ENCODE measurements at places on chromosomes 5 and 9.

DNA sequence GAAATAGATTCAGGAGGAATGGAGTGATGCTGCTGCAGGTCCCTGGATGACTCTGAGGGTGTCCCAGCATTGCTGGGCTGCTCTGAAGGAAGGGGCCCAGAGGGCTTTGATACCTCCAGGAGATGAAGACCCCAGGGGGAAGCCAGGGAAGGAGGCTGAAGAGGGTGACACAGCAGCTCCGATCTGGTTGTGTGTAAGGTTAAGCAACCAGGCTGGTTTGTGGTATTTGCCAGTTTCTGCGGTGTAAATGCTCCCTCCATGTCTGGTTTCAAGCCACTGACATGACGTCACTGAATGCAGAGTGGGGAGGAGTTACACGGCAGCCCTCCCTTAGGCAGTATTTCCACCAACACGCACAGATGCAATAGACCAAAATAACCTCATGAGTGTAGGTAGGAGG lies 40.0 kb upstream of the ORM1 start:
- DNase-seq = no peak

DNA sequence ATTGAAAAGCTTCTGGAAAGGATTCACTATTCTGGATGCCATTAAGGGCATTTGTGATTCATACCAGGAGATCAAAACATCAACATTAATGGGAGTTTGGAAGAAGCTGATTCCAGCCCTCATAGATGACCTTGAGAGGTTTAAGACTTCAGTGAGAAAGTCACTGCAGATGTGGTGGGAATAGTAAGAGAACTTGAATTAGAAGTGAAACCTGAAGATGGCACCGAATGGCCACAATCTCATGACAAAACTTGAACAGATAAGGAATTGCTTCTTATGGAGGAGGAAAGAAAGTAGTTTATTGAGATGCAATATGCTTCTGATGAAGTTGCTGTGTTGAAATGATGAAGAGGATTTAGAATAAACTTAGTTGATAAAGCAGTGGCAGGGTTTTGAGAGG lies 254.6 kb upstream of the SLC24A2 start:
- no peak for DNase-seq

DNA sequence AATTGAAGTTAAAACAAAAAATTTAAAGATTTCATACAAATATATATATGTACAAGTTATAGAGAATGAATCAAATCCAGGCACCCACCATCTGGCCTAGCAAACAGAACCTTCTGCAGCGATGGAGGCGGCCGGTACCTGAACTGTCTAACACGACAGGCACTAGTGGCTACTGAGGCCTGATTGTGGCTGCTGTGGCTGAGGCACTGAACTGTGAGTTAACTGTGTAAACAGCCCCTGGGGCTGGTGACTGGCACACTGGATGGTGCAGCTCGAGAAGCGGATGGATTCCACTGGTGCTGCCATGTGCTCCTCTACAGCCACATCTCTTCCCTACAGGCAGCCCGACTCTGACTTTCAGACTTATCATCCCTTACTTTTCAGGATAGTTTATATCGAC lies 82.4 kb downstream of the RAPGEF1 start:
- no peak for DNase-seq

GRCh38 chr5:65326922-65327321 lies 154.8 kb downstream of the ADAMTS6 start:
- DNase-seq = no peak

DNA sequence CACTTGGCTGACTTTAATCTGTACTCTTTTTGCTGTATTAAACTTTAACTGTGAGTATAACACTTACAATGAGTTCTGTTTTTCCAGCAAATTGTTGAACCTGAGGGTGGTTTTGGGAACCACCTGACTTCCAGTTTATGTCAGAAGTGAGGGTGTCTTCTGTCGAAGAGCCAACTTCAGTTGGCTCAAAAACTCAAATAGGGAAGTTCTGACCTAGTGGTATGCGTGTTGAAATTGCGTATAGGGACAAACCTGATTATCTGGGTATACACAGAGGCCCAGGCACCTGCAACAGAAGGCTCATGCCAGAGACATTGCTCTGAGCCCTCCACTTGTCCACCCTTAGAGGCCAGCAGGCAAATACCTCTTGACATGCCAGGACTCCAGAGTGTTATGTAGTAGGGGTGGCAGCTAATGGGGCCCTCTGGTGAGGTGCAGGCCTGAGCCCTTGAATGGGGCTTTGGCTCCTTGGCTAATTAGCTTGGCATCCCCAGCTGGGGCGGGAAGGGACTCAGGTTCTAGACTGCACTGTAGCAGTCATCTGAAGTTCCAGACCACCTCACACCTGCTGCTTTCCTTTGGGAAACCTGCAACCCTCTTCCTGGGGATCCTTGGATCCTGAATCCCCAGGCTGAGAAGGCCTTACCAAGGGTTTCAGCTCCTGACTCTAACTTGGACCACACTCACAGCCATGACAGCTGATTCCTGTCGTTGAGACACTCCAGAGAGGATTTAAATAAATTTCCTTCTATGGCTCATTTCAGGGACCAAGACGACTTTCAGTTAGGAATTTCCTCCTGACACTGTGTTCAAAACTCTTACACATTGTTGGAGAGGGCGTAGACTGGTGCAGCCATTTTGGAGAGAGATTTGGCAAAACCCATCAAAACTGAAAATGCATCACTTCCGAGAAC lies 189.6 kb downstream of the HSPA4 start:
- no peak for DNase-seq

- no peak for DNase-seq
Measured at GRCh38 chr9:12060811-12061210, 632.4 kb upstream of the TYRP1 start.

GRCh38 chr9:104326912-104327311 lies 177.2 kb upstream of the OR13F1 start:
- no peak for DNase-seq

DNA sequence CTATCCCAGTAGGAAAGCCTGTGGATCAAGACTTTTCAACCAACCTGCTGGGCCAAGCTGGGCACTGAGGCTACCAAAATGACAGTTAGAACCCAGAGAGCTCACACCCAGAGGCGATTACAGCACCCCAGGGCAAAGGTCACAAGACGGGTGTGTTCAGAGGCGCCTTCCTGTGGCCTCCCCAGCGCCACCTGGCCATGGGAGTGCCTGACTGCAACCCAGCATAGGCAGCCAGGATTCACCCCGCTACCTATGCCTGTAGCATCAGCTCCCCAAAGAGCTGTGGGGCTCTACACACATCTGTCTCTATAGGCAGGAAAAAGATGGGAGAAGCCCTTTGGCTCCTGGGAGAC lies 33.5 kb downstream of the PDGFRB start:
- peak; percentile 80 for DNase-seq

DNA sequence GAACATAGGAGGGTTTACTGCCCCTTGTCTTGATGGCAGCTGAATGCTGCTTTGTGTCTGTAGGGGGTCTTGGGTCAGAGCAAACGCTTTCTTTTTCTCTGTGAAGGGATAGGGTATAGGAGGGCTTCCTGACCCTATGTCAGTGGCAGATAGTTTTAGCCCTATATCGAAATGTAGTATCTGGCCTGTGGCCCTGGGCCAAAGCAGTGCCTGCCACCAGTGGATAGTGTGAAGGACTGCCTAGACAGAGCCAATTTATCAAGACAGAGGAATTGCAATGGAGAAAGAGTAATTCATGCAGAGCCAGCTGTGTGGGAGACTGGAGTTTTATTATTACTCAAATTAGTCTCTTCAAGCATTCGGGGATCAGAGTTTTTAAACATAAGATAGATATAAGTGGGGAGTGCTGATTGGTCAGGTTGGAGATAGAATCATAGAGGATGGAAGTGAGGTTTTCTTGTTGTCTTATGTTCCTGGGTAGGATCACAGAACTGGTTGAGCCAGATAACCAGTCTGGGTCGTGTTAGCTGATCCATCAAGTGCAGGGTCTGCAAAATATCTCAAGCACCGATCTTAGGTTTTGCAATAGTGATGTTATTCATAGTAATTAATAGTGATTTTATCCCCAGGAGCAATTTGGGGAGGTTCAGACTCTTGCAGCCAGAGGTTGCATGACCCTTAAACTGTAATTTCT lies 178.5 kb downstream of the GDNF start:
- no peak for DNase-seq

GRCh38 chr9:73780916-73781315 lies 629.3 kb downstream of the ANXA1 start:
- DNase-seq = no peak

GRCh38 chr9:110069326-110070248 lies 138.4 kb downstream of the C9orf152 start:
- DNase-seq = no peak

DNA sequence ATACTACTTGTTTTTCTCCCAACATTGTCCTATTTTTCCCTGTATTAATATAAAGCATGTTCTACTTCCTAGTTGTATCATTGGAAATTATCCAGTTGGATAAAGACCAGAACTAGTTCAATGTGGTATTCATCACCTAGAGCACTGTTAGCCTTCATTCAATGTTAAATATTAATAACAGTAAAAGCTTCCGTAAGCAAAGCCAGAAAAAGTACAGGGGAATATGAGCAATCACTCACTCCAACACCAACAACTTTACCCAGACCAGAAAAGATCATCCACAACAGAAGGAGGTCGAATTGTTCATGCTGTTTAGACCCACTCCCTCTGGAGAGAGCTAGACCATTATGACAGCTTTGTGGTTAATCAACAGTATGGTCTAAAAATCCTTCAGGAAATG lies 728.4 kb downstream of the MAT2B start:
- DNase-seq = no peak

DNA sequence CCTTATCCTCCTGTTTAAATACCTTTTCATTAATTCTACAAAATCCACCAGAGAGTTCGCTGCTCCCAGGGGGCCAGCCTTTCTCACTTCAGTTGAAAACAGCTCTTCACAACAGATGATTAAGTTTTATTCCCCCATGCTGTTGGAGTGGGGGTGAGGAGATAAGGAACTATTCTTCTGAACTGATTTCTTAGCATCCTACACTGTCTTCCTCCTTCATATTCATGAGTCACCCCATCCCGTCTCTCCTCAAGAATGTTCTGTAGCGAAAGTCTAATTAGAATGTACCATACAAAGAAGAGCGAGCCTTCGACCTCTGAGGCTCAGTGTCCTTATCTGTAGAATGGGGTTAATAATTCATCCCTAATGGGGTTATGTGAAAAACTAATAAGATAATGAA lies 138.0 kb downstream of the PIK3R1 start:
- DNase-seq = no peak

GRCh38 chr5:59557572-59557971 lies 336.0 kb downstream of the PDE4D start:
- no peak for DNase-seq

GRCh38 chr5:126015235-126016181 lies 407.7 kb upstream of the GRAMD2B start:
- no peak for DNase-seq

- DNase-seq = peak; percentile 70
Measured at GRCh38 chr5:78518365-78519197, 130.0 kb downstream of the LHFPL2 start.

GRCh38 chr5:141876628-141877355 lies 1.4 kb downstream of the PCDH1 start:
- DNase-seq = no peak

- peak; percentile 57 for DNase-seq
Measured at GRCh38 chr5:123285122-123286023, 137.8 kb downstream of the CEP120 start.

GRCh38 chr9:128929560-128929959 lies 8.8 kb downstream of the PHYHD1 start:
- no peak for DNase-seq

DNA sequence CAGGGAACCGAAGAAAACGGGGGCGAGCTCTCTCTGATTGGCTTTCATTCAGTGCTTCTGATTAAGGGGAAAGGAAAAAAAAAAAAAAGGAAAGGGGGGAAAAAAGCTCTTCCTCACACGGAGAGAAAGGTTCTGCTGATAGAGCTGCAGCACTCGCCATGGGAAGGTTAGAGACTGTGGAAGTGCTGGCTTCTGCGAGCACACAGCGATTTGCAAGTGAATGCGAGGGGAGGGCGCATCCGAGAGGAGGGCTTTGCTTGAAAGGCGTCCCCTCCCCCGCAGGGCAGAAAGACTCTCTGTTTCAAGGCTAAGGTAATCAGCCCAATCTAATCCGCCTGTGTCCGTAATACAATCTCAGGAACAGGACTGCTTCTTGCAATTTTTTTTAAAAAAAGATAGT lies at the start of gene CDH10:
TSS of gene CDH10 (minus strand) at position 218 of the 400 bp plus-strand sequence. CDS start 51,488 bp downstream, outside the sequence.
- peak; percentile 70 for DNase-seq

GRCh38 chr9:131639769-131640437 lies 94.6 kb downstream of the PRRT1B start:
- no peak for DNase-seq

DNA sequence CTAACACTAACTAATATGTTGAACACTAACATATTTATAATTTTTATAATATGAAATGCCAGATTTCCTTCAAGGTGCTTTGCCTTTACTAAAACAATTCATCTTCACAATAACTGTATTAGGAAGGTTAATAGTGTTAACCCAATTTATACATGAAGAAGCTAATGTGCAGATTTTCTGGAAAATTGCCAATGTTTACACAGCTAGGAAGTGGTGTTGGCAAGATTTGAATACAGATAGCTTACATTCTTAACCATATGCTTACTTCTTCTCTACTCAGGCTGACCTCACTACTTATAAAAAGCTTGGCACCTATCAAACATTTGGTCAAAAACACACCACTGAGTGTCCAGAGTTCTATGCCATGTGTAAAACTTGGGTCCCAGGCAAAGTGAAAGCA lies 445.4 kb upstream of the ITGA1 start:
- no peak for DNase-seq

GRCh38 chr5:18243846-18244245 lies 609.6 kb downstream of the TAF11L14 start:
- no peak for DNase-seq

DNA sequence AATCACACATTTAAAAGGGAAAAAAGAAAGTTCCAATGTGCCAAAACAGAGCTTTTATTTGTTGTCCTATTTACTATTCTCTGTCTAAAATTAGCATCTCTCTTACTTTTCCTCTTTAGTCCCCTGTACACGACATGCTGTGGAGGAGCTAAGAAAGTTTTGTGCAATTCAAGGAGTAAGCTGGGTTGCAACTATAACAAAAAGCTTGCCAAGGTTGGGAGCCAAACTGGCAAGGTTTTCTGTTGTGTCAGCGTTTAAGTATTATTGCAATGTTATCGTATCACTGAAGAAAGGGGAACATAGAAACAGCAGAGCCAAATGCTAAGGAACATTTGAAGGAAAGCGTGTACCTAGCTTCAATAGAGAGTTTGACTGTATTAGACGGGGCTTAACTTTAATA lies 680.8 kb downstream of the CETN3 start:
- DNase-seq = no peak

GRCh38 chr9:93480728-93481324 lies 27.4 kb upstream of the FAM120AOS start:
- DNase-seq = no peak

DNA sequence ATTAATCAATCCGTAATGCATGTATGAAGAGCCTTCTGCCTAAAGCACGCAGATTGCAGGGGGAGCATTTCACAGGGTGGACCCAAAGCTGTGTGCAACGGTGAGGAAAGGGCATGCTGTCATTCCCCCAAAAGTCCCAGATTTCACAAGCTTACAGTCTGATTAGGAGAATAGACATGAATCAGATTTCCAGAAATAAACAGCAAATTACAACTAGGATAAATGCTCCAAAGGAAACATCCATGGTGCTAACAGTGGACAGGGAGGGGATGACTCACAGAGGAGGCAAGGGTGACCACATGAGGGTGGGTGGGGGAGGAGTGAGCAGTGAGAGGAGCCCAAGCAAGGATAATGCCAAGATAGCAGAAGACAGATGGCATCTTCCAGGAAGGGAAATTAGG lies 258.4 kb upstream of the TAS2R1 start:
- DNase-seq = no peak

GRCh38 chr5:5421149-5421960 lies 1.1 kb upstream of the ICE1 start:
- no peak for DNase-seq

Measured in iPS-NIHi11 (cell line).